Activated T-helper 2 cell treated with anti-CD3 and anti-CD28 coated beads, Interferon-gamma antibody, Interleukin-2, Interleukin-4, amounts not matched to agents 10 μg/mL and 5 μg/mL and 100 μg/mL, durations not matched to agents 14 hours and 24 hours and 36 hours (primary cell): ENCODE measurements at places on chromosomes 6 and 20.

DNA sequence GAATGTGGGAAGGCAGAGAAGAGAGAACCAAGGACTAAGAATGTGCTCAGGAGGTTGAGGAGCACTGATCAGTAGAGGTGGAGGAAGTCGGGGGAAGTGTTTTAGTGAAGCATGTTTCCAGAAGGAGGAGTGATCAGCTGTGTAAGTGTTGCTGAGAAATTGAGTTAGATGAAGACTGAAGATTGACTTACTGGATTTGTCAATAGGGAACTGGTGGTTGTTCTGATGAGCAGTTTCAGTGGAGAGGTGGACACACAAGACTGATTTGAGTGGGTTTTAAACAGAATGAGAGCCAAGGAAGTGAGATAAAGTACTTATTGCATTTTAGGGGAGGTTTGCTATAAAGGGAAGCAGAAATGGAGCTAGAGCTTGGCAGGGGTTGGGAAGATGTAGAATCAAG is 182.6 kb downstream of the CDKAL1 start:
- H3K4me1 ChIP-seq = peaks cover 26% of the 10 kb centered on the region
- no peak overlapping the region for H3K4me3 ChIP-seq
- no peak overlapping the region for H3K27ac ChIP-seq

- DNase-seq = no peak
- H3K27me3 ChIP-seq = peaks cover 51% of the 10 kb centered on the region
- peaks cover 19% of the 10 kb centered on the region for H3K4me1 ChIP-seq
- no peaks in the 10 kb centered on the region for H3K36me3 ChIP-seq
- H3K4me3 ChIP-seq = no peak overlapping the region
- no peak overlapping the region for H3K27ac ChIP-seq
Measured at GRCh38 chr6:39091220-39091619, 23.8 kb downstream of the SAYSD1 start.

DNA sequence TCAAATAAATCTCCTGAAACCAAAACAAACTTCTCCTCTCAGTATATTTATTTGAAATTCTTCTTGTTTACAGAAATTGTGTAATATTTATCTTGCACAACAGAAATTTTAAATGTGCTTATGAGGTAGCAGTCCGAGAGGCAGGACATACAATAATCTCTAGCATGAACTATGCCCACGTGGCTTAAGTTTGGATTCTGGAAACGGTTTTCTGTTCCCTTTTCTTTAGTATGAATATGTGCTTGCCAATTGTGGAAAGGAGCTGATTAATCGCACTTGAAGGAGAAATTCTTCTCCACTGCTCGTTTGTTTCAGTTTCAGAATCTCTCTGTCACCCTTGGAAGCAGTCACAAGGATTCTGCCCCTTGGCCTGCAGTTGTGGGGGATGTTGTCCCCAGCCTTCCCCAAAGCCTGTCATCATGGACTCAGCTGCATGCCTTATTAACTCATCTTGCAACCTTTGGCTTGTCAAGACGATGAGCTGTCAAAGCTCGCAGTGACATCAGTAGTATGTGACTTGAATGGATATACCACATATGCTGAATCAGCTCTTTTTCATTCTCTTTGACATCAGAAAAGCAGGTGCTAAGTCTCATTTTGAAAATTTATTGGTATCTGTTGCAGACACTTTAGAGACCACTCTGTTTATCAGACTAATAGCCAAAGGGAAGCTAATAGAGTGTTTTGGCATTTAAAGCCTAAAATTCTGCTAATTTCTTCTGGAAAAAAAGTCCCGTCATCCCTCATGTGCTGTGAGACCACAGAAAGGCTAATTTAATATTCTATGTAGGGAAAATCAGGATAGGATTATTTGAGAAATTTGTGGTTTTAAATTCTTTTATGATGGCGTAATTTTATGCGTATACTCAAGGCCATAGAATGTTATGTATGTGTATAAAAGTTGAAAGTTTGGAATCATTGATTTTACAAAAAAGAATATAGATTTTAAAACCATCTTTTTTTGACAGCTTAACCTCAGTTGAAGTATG is 186.8 kb downstream of the ARID1B start:
- DNase-seq = no peak
- no peak overlapping the region for H3K27ac ChIP-seq
- no peak overlapping the region for H3K4me3 ChIP-seq
- peaks cover 26% of the 10 kb centered on the region for H3K4me1 ChIP-seq

GRCh38 chr20:59873409-59873808 is 60.0 kb downstream of the SYCP2 start:
- H3K27ac ChIP-seq = no peak overlapping the region
- peaks cover 11% of the 10 kb centered on the region for H3K4me1 ChIP-seq
- DNase-seq = no peak
- H3K4me3 ChIP-seq = no peak overlapping the region
- H3K36me3 ChIP-seq = no peaks in the 10 kb centered on the region

- peaks cover 10% of the 10 kb centered on the region for H3K4me1 ChIP-seq
- no peak overlapping the region for H3K27ac ChIP-seq
- H3K27me3 ChIP-seq = peaks cover 9% of the 10 kb centered on the region
- peaks cover 27% of the 10 kb centered on the region for H3K36me3 ChIP-seq
- no peak for DNase-seq
Measured at GRCh38 chr6:42962502-42963178, 2.1 kb downstream of the GNMT start.

DNA sequence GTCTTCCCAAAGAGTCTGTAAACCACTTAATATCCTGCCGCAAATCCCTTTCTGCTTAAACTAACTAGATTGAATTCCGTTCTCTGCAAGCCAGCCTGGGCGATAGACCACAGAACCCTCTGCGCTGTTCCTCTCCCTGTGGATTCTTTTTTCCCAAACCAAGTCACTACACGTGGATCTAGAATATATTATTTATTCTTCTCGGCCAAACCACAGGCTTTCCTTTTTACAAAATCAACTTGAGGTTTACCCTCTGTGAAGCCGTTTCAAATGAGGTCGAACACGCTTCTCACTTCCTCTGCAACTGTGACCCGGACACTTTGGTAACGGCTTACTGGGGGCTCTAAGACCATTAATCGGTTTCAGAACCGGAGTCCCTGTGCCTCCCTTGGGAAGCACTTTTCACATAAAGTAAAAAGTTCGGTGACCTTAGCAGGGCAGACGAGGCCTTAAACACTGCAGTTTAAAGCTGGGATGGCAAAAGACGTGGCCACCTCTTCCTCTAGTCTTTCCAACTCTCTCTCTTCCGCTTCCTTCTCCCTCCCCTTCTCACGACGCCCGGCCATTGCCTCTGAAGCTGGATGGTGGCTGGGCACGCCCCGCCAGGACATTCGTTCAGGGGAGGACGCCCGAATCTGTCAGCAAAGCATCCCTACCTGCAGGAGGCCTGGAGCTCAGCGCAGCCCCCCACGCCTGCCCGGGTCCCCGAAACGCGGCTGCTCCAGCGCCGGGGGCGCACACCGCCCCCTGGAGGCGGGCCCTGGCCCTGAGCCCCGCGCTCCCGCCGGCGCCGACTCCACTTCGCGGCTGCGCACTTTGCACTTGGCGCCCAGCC is 55.0 kb upstream of the FOXC1 start:
- peak overlapping the region; percentile 84 for H3K4me3 ChIP-seq
- H3K27ac ChIP-seq = peak overlapping the region; percentile 64
- H3K27me3 ChIP-seq = peaks cover 31% of the 10 kb centered on the region
- no peaks in the 10 kb centered on the region for H3K36me3 ChIP-seq

DNA sequence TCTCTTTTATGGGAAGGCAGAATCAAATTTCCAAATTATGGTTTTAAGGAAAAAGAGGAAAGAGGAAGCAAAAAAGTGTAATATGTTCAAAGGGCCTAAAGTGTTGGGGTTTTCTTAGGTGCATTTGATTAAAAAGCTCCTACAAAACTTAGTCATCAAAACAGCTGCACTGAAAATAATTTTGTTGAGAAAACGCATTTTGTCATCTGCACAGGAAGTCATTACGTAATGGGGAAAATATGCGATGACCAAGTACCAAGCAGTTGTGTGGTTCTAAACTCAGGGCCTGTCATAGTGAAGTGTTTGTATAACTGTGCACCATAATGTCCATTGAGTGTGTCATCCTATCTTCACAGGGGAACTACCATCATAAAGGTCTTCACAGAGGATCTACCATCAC is 15.6 kb downstream of the HAO1 start:
- H3K36me3 ChIP-seq = no peaks in the 10 kb centered on the region
- no peaks in the 10 kb centered on the region for H3K27me3 ChIP-seq
- H3K27ac ChIP-seq = no peak overlapping the region
- no peak for DNase-seq
- H3K4me1 ChIP-seq = no peaks in the 10 kb centered on the region
